ENCODE measurements at places on chromosomes 1 and 21. TPM values are rescaled to one million over a fixed set of nuclear protein-coding genes. Genes with fewer than 3 reads are reported as not detected.

DNA sequence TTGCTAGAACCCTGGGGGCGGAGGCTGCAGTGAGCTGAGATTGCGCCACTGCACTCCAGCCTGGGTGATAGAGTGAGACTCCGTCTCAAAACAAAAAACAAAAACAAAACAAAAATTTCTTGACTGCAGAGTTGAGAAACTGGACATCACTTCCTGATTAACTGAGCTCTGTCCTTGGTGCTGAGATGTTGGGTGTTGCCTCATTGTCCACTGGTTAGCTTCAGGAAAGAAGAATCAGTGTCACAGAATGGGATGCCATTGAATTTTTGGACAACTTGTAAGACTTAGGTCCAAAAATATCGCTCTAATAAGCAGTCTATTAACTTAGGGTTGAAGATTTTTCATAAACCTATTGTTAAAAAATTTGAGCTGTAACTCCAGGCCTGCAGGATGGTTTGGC is 23.8 kb upstream of the KCNA10 start:
- H3K4me1 ChIP-seq, result no peaks in the 10 kb centered on the region
- H3K4me3 ChIP-seq, result no peak overlapping the region
- H3K27ac ChIP-seq, result no peak overlapping the region
- H3K36me3 ChIP-seq, result no peaks in the 10 kb centered on the region
- DNase-seq, result no peak

DNA sequence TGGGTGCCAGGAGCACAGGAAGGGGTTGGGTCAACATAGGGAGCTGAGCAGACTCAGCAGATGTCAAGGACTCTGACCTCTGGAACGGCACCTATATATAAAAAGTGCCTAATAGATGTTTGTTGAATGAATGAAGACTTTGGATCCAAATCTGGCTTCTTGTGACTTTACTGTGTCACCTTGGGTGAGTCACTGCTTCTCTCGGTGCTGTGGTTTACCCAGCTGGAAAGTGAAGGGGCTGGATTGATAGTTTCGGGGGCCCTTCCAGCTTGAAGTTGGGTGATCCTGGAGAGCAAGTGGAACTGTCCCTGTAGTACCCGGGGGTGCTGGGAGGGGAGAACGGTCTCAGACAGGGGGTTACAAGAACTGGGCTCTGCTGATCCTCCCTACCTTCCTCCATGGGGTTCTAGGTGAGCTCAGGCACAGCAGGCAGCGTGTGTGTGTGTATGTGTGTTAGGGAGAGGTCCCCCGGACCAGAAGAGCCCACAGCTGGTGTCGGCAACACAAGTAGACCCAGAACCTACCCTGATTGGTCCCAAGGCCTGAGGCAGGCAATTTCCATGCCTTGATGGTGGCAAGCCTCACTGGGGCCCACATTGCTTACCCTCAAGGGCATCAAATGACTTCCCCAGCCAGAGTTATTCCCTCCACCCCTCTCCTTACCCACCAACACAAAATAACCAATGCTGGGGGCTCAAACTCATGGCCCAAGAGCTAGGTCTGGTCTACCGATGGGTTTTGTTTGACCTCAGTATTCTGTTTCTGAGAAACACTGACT is 5.5 kb upstream of the PADI1 start:
- H3K27me3 ChIP-seq, result peaks cover 4% of the 10 kb centered on the region
- H3K4me1 ChIP-seq, result peaks cover 35% of the 10 kb centered on the region
- no peak overlapping the region for H3K4me3 ChIP-seq
- DNase-seq, result peak; percentile 52

- H3K36me3 ChIP-seq, result no peaks in the 10 kb centered on the region
- DNase-seq, result no peak
- no peak overlapping the region for H3K27ac ChIP-seq
- H3K4me1 ChIP-seq, result peaks cover 17% of the 10 kb centered on the region
Measured at GRCh38 chr1:182335771-182336566, 55.6 kb downstream of the GLUL start.

- H3K27ac ChIP-seq, result peak overlapping the region; percentile 78
- H3K27me3 ChIP-seq, result no peaks in the 10 kb centered on the region
- H3K4me3 ChIP-seq, result no peak overlapping the region
- H3K36me3 ChIP-seq, result no peaks in the 10 kb centered on the region
- H3K4me1 ChIP-seq, result peaks cover 15% of the 10 kb centered on the region
- peak; percentile 89 for DNase-seq
Measured at GRCh38 chr1:153510984-153511410, 24.8 kb downstream of the S100A6 start.

Gene AHCTF1
- total RNA-seq, result 34.9 TPM
